Vein endothelial cell (primary cell): ENCODE measurements at places on chromosomes 16 and 17. TPM values are rescaled to one million over a fixed set of nuclear protein-coding genes. Genes with fewer than 3 reads are reported as not detected.

SOST gene
- total RNA-seq = not detected in 2 replicates

LAT gene
- total RNA-seq = 0.67 and 2.3 TPM in 2 replicates

PRAC1 gene
- total RNA-seq = not detected in 2 replicates

KCNJ18 gene
- total RNA-seq = not detected in 2 replicates

MT1G gene
- 1.2 TPM in 1 of 2 replicates, not detected in the other for total RNA-seq

C1QL1 gene
- total RNA-seq = not detected in 2 replicates

LHX1 gene
- not detected in 2 replicates for total RNA-seq

CD300E gene
- total RNA-seq = not detected in 2 replicates

TMEM235 gene
- not detected in 2 replicates for total RNA-seq

RUNDC3A gene
- total RNA-seq = 0.33 TPM in 1 of 2 replicates, not detected in the other

SMIM5 gene
- under 0.01 and 0.10 TPM in 2 replicates for total RNA-seq

CRHR1 gene
- total RNA-seq = not detected in 2 replicates

GH1 gene
- not detected in 2 replicates for total RNA-seq

RCVRN gene
- total RNA-seq = not detected in 2 replicates

C17orf107 gene
- total RNA-seq = 1.1 and 1.3 TPM in 2 replicates
